Activated CD4-positive, alpha-beta memory T cell treated with anti-CD3 and anti-CD28 coated beads for 36 hours (primary cell): ENCODE measurements at places on chromosomes 16 and 17. TPM values are rescaled to one million over a fixed set of nuclear protein-coding genes. Genes with fewer than 3 reads are reported as not detected.

Gene KRTAP4-1
- not detected for total RNA-seq

Gene FLCN
- 24.0 TPM for total RNA-seq

Gene CDK5R1
- total RNA-seq = 12.4 TPM

Gene PYY
- total RNA-seq = not detected

Gene VASN
- not detected for total RNA-seq

Gene ZNF205
- 0.21 TPM for total RNA-seq

Gene SLC13A2
- total RNA-seq = not detected

Gene YBX2
- total RNA-seq = 0.70 TPM

GRCh38 chr17:29150161-29150560, 30.0 kb downstream of the MYO18A start:
- H3K27ac ChIP-seq = no peak overlapping the region
- no peaks in the 10 kb centered on the region for H3K27me3 ChIP-seq
- no peaks in the 10 kb centered on the region for H3K36me3 ChIP-seq
- peaks cover 51% of the 10 kb centered on the region for H3K4me1 ChIP-seq
- DNase-seq = no peak
- H3K4me3 ChIP-seq = no peak overlapping the region

- no peak for DNase-seq
- H3K27me3 ChIP-seq = no peaks in the 10 kb centered on the region
- H3K27ac ChIP-seq = no peak overlapping the region
- H3K36me3 ChIP-seq = no peaks in the 10 kb centered on the region
These were observed 22.5 kb downstream of the CMIP start for GRCh38 chr16:81467072-81467471.

- H3K4me3 ChIP-seq = no peak overlapping the region
- H3K4me1 ChIP-seq = peaks cover 6% of the 10 kb centered on the region
- peaks cover 50% of the 10 kb centered on the region for H3K27me3 ChIP-seq
- no peak overlapping the region for H3K27ac ChIP-seq
- no peak for DNase-seq
- H3K36me3 ChIP-seq = no peaks in the 10 kb centered on the region
These were observed 1.1 kb upstream of the TEKT3 start for GRCh38 chr17:15342460-15342859.

GRCh38 chr16:2709588-2709984, 10.4 kb downstream of the PRSS27 start:
- H3K36me3 ChIP-seq = peaks cover 8% of the 10 kb centered on the region
- H3K4me1 ChIP-seq = no peaks in the 10 kb centered on the region
- H3K27me3 ChIP-seq = no peaks in the 10 kb centered on the region
- no peak overlapping the region for H3K4me3 ChIP-seq
- DNase-seq = no peak
- no peak overlapping the region for H3K27ac ChIP-seq

- H3K36me3 ChIP-seq = no peaks in the 10 kb centered on the region
- H3K4me3 ChIP-seq = no peak overlapping the region
- DNase-seq = no peak
- peaks cover 14% of the 10 kb centered on the region for H3K27me3 ChIP-seq
- no peaks in the 10 kb centered on the region for H3K4me1 ChIP-seq
- no peak overlapping the region for H3K27ac ChIP-seq
These were observed 110.2 kb upstream of the NLRP1 start for GRCh38 chr17:5694551-5694950.

DNA sequence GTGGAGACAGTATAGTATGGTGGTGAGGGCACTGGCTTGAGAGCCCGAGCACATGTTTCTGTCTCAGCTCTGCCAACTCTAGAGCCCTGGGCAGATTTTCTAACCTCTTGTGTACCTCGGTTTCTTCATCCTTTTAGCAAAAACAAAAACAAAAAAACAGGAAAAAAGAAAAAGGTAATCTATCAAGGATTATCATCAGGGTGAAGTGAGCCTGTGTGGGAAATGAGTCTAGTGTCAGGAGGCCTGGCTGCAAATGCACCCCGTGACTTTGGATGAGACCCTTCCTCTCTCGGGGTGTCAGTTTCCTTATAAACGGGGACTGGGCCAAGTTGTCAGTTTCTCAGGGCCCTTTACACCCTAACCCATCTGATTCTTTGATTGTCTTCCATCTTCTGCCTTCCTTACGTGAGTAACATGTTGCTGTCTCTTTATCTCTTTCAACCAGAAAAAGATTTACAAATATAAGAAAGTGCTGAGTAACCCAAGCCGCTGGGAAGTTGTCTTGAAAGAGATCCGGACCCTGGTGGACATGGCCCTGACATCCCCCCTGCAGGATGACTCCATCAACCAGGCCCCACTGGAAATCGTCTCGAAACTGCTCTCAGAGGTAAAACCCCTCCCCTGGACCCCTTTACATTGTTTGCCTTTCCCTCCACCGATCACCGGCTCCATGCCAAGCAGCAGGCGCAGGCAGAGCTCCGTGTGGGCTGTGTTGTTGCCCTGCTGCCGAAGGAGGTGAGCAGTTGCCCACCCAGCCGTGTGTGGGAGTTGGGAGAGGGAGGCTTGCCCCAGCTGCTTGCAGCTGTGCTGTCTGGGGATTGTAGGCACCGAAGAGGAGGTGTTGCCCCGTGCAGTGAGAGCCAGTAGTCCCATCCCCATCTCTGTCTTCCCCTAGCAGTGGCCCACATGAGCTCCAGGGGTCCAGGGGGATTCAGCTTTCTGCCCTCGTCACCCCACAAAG, 127.1 kb upstream of the PLCG2 start:
- DNase-seq = no peak
- no peaks in the 10 kb centered on the region for H3K4me1 ChIP-seq
- no peak overlapping the region for H3K4me3 ChIP-seq
- H3K36me3 ChIP-seq = no peaks in the 10 kb centered on the region
- H3K27ac ChIP-seq = no peak overlapping the region

- H3K36me3 ChIP-seq = no peaks in the 10 kb centered on the region
- no peaks in the 10 kb centered on the region for H3K4me1 ChIP-seq
- H3K4me3 ChIP-seq = no peak overlapping the region
These were observed 202.1 kb upstream of the PSMD7 start for GRCh38 chr16:74094514-74094913.

DNA sequence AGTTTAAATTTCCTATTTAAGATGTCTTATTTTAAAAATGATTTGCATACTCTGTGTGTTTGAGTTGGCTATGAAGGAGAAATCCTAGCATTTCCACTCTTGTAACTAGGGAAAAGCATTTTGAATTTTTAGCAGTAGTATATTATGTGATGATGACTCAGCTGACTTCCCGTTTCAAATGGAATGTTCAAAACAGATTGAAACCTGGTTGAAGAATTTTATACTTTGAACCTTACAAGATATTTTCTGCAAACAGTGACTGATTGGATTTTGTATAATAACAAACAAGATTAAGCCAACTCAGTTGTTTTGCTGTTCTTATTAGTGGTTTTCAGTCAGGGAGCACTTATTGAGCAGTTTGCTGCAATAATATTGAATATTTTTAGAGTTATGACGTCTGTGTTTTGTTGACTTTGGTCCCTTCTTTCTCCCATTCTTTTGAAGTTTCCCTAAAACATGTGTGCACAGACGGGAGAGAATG, 8.0 kb downstream of the TNRC6A start:
- no peak for DNase-seq
- H3K4me3 ChIP-seq = no peak overlapping the region
- peaks cover 85% of the 10 kb centered on the region for H3K4me1 ChIP-seq
- H3K27ac ChIP-seq = no peak overlapping the region

- peak overlapping the region; percentile 95 for H3K27ac ChIP-seq
- H3K36me3 ChIP-seq = peaks cover 41% of the 10 kb centered on the region
- peaks cover 90% of the 10 kb centered on the region for H3K4me1 ChIP-seq
- peak overlapping the region; percentile 56 for H3K4me3 ChIP-seq
- no peaks in the 10 kb centered on the region for H3K27me3 ChIP-seq
These were observed 201.4 kb upstream of the CHMP6 start for GRCh38 chr17:80790021-80790765.

- H3K4me1 ChIP-seq = peaks cover 62% of the 10 kb centered on the region
- H3K36me3 ChIP-seq = peaks cover 44% of the 10 kb centered on the region
- no peak overlapping the region for H3K4me3 ChIP-seq
- no peak for DNase-seq
- peak overlapping the region; percentile 80 for H3K27ac ChIP-seq
- no peaks in the 10 kb centered on the region for H3K27me3 ChIP-seq
These were observed 6.3 kb downstream of the SLFN12L start for GRCh38 chr17:35531160-35531559.

- peak overlapping the region; percentile 94 for H3K4me3 ChIP-seq
- peaks cover 44% of the 10 kb centered on the region for H3K36me3 ChIP-seq
- H3K27ac ChIP-seq = peak overlapping the region; percentile 89
- peaks cover 55% of the 10 kb centered on the region for H3K4me1 ChIP-seq
These were observed 909 bp upstream of the RSL1D1 start for GRCh38 chr16:11852092-11852809.

DNA sequence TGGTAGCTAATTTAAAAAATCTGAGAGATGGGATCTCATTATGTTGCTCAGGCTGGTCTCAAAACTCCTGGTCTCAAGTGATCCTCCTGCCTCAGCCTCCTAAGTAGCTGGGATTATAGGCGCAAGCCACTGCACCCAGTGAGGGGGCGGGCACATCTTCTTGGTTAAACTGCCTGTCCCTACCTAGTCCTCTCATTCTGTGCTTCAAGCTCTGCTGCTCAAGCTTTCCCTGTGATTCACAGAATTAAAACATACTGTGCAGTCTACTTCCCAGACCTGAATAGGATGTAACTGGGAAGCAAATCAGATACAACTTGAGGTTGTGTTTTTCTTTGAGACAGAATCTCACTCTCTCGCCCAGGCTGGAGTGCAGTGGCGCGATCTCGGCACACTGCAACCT, 2.3 kb downstream of the MRPL38 start:
- H3K4me1 ChIP-seq = peaks cover 20% of the 10 kb centered on the region
- no peak overlapping the region for H3K4me3 ChIP-seq
- no peak for DNase-seq
- H3K36me3 ChIP-seq = peaks cover 14% of the 10 kb centered on the region

DNA sequence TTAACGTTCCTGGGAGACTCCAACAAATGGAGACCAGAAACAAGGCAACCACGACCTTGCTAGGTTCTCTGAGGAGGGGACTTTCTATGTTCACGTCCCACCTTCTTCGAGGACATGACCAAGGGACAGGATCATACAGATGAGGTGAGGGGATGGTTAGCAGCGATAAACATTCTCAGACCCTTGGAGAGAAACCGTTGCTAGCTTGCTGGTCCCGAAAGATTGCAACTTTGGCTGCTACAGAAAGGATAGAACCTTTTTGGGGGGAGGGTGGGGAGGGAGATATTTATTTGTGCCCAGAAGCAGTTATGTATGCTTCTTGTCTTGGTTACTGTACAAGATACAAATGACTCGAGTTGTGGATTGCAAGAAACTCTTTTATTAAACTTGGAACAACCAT, 35.3 kb upstream of the KCNJ2 start:
- no peak for DNase-seq
- H3K4me1 ChIP-seq = peaks cover 23% of the 10 kb centered on the region
- no peak overlapping the region for H3K27ac ChIP-seq
- H3K4me3 ChIP-seq = no peak overlapping the region
- H3K36me3 ChIP-seq = no peaks in the 10 kb centered on the region

GRCh38 chr17:60142872-60143499, 6.8 kb upstream of the CA4 start:
- peak; percentile 87 for DNase-seq
- H3K27ac ChIP-seq = no peak overlapping the region
- peaks cover 23% of the 10 kb centered on the region for H3K4me1 ChIP-seq
- H3K4me3 ChIP-seq = peak overlapping the region; percentile 8
- no peaks in the 10 kb centered on the region for H3K36me3 ChIP-seq
- H3K27me3 ChIP-seq = peaks cover 85% of the 10 kb centered on the region

- no peaks in the 10 kb centered on the region for H3K36me3 ChIP-seq
- H3K27ac ChIP-seq = no peak overlapping the region
- peaks cover 34% of the 10 kb centered on the region for H3K27me3 ChIP-seq
- DNase-seq = no peak
These were observed 12.2 kb upstream of the CDH5 start for GRCh38 chr16:66354034-66354909.

DNA sequence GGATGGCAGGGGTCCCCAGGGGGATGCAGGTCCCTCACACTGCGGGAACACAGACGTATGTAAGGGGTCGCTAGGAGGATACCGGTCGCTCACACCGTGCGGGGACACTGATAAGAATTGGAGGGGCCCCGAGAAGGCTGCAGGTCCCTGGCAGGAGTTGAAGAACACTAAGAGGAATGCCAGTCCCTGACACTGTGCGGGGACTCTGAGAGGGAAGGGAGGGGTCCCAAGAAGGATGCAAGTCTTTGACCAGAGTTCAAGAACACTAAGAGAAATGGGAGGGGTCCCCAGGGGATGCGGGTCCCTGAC, 510 bp downstream of the ERCC4 start:
- peaks cover 21% of the 10 kb centered on the region for H3K4me1 ChIP-seq
- peak overlapping the region; percentile 53 for H3K27ac ChIP-seq
- DNase-seq = no peak
- no peaks in the 10 kb centered on the region for H3K27me3 ChIP-seq
- H3K4me3 ChIP-seq = peak overlapping the region; percentile 92
- peaks cover 4% of the 10 kb centered on the region for H3K36me3 ChIP-seq

- H3K4me3 ChIP-seq = peak overlapping the region; percentile 60
- H3K4me1 ChIP-seq = peaks cover 68% of the 10 kb centered on the region
- H3K27ac ChIP-seq = peak overlapping the region; percentile 100
- peaks cover 23% of the 10 kb centered on the region for H3K36me3 ChIP-seq
- H3K27me3 ChIP-seq = peaks cover 2% of the 10 kb centered on the region
These were observed 46.2 kb downstream of the TUBD1 start for GRCh38 chr17:59846394-59847165.

DNA sequence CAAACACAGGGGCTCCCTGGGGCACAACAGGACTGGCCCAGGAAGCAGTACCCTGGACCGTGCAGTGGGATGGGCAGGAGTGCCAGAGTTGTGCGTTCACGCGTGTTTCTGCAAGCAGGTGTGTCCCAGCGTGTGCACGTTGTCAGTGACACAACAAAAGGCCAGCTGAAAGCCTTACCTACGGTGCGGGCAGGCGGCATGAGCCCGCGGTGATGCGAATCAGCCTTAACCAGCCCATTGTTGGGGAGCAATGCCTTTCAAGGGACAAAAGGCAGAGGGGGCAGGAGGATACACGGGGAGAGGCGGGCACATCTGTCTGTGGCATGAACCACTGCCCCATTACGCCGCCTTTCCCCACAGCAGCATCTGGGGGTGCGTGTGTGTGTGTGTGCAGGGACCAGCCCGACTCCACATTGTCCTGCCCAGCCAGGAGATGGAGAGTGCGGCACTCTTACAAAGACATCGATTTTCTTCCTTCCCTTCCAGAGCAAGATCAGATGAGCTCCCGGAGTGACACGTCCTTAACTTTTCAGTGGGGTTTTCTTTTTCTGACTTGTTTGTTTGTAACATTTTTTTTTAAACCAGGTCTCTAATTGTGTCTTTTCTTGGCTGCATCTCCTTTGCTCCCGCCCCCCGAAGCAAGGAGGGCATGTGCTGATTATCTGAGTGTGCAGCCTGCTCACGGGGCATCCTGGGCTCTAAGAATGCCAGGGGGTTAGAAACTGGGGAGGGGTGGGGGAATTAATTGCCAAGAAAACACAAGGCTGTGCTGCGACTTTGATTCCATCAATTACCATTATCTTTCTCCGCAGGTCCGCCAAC, 158.1 kb downstream of the ZNF423 start:
- no peaks in the 10 kb centered on the region for H3K4me1 ChIP-seq
- no peak for DNase-seq
- no peaks in the 10 kb centered on the region for H3K36me3 ChIP-seq
- H3K27me3 ChIP-seq = peaks cover 11% of the 10 kb centered on the region
- H3K4me3 ChIP-seq = no peak overlapping the region
- H3K27ac ChIP-seq = no peak overlapping the region

GRCh38 chr17:81398176-81398831, 3.0 kb downstream of the BAHCC1 start:
- peak overlapping the region; percentile 21 for H3K27ac ChIP-seq
- peaks cover 2% of the 10 kb centered on the region for H3K36me3 ChIP-seq
- DNase-seq = no peak
- H3K4me1 ChIP-seq = peaks cover 27% of the 10 kb centered on the region
- peaks cover 54% of the 10 kb centered on the region for H3K27me3 ChIP-seq
